ENCODE measurements at places on chromosomes 3 and 15. TPM values are rescaled to one million over a fixed set of nuclear protein-coding genes. Genes with fewer than 3 reads are reported as not detected.

TICRR gene
- 2.3 TPM for total RNA-seq

GRCh38 chr15:80494351-80494751 lies 90.2 kb downstream of the ARNT2 start:
- no peak for DNase-seq

KBTBD8 gene
- total RNA-seq, result 0.75 TPM

DNA sequence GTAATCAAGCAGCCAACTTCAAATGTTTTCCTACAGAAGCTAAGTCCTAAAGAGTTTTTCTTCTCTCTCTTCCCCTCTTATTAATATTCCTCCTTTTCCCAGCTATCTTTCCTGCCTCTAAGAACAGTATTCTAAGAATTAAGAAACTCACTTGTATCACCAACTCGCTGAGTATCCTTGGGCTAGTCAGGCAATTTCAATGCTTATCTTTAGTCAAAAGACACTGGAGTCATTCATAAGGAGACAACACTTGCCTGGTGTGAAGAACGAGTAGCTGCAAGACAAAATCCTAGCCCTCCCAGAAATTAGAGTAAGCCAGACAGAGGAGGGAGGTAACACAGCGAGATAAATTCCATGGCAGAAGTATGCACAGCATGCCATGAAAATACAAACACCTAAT lies 10.7 kb downstream of the VGLL4 start:
- no peak for DNase-seq

- no peak for DNase-seq
These were observed 312.5 kb downstream of the SHQ1 start for GRCh38 chr3:72535772-72536171.

ARL14 gene
- total RNA-seq, result not detected

- DNase-seq, result no peak
These were observed 24.7 kb downstream of the GXYLT2 start for GRCh38 chr3:72912532-72912931.

GABPB1 gene
- 18.9 TPM for total RNA-seq

DNA sequence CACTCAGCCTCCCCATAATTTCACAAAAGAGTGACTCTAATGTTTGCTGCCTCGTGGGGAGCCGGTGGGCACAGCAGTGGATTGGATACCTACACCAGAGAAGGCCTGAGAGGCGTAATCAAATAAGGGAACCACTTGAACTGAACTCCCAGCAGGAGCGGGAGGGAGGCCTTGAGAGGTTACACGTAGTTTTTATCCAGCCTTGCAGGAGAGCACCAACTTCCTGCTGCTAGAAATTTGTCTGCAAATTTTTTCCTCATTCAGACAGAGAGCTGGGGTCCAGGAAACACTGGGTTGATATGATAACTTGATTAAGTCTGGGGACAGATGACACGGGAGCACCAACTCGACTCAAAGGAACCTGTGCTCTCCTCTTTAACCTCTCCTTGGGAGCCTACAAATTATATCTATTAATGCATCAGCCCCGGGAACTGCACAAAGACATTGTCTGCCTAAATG lies 69.8 kb downstream of the HES1 start:
- DNase-seq, result no peak

DNA sequence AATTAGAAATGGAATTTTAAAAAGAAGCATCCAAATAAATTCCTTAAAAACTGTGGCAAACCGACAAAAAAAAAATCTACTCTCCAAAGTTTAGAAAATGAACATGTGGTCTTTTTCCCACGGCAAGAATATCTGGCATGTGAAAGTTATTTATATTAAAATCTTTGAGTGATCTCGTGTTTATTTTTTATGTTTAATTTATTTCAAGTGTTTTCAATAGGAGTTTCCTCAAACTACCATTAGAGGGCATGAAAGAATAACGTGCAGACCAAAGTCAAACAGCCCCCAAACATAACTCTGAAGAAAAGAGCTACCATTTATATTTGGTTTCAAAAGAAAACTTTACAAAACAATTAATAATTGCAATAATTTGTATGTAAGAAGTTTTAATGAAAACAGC lies 286.4 kb downstream of the ZIC4 start:
- no peak for DNase-seq

CATSPER2 gene
- total RNA-seq, result 3.1 TPM

DNA sequence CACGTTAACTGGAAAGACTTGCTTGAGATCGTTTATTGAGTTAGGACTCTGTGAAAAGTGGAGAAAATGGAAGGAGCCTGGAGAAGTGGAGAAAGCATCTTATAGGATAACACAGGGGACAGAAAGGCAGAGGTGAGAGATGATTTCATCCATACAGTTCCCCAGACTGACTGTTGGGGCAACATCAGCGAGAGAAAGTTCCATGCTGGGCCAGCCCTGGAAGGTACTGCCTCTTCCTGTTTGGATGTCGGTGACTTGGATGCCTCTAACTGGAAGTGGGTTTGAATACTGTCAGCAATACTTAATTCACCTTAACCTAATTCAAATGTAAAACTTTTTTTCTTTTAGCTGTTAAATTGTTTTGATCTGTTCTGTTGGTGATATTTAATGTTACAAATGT lies 32.3 kb downstream of the ATP13A5 start:
- DNase-seq, result no peak

Data from osteocyte (in vitro differentiated cells).